ENCODE measurements at places on chromosomes 16 and 17.
A peak's percentile ranks its signal among the peaks of the same experiment; 100 is the strongest.

GRCh38 chr17:81992306-81993102 lies 15.1 kb downstream of the ASPSCR1 start:
- DNase-seq, result peak; percentile 54

DNA sequence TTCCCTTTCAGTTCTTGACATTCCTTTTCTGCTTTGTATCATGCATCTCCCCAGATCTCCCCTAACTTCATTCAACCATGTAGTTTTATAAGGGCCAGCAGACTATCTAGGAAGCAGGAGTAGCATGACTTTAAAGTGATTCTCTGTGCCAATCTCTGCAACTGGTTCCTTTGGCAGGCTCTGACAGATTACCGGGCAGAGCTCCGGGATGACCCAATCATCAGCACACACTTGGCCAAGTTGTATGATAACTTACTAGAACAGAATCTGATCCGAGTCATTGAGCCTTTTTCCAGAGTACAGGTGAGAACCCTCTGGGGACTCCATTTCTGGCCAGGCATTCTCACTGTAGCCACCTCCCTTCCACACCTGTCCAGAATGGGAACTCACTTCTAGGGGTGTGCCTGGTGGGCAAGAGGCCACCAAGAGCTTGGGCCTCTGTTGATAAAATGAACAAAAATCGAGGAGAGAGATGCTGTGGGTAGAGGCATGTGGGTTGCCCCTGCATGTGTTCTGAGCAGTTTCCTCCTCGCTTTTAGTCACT lies 7.6 kb upstream of the CDK5R1 start:
- DNase-seq, result no peak

DNA sequence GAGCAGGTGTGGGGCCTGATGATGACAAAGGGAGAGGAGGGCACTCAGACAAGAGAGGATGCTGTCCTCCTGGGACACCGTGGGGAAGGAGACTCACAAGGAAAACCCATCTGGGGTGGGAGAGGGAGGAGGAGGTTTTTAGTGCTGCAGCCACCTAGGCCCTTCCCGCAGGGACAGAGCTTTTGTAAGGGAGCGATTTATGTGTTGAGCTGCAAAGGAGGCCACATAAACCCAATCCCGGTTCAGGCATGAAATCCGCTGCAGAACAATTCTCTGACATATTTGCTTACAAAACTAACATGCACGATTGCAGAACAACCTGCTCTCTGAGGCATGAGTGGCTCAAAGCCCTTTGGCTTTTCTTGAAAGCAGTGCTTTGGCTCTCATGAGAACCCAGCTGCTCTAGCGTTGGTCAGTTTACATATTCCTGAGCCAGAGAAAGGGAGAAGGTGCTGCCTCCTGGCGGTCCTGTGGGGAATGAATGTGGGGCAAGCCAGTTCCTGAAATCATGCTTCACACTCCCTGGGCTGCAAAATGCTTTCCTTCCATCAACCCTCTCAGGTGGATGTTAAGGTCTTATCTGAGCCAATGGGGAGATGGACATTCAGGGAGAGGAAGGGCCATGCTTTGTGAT lies 122.4 kb upstream of the NLRP1 start:
- DNase-seq, result peak; percentile 37

- DNase-seq, result no peak
These were observed 2.1 kb downstream of the OMG start for GRCh38 chr17:31294820-31295488.

DNA sequence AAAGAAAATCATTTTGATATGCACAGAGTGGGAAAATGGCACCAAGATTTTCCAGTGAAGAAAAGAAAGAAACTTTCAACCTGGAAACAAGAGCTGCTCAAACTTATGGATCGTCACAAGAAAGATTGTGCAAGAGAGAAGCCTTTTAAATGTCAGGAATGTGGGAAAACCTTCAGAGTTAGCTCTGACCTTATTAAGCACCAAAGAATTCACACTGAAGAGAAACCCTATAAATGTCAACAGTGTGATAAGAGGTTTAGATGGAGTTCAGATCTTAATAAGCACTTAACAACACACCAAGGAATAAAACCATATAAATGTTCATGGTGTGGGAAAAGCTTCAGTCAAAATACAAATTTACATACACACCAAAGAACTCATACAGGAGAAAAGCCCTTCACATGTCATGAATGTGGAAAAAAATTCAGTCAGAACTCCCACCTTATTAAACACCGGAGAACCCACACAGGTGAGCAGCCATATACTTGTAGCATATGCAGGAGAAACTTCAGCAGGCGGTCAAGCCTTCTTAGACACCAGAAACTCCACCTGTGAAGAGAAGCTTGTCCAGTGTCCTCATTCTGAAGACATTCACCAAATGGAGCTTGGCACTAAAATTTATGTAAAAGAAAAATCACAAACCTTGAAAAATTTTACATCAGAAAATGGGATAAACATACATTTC lies 12.2 kb downstream of the ZNF75A start:
- no peak for DNase-seq

Measured in SK-N-DZ (cell line).